Heart right ventricle (tissue), 16 donors: ENCODE measurements at places on chromosomes 12 and 14. TPM values are rescaled to one million over a fixed set of nuclear protein-coding genes. Genes with fewer than 3 reads are reported as not detected.

- no peaks in the 10 kb centered on the region for H3K4me1 ChIP-seq
- H3K36me3 ChIP-seq = no peaks in the 10 kb centered on the region
- H3K27me3 ChIP-seq = no peaks in the 10 kb centered on the region
Measured at GRCh38 chr12:10331642-10332239, 24.1 kb downstream of the KLRD1 start.

DNA sequence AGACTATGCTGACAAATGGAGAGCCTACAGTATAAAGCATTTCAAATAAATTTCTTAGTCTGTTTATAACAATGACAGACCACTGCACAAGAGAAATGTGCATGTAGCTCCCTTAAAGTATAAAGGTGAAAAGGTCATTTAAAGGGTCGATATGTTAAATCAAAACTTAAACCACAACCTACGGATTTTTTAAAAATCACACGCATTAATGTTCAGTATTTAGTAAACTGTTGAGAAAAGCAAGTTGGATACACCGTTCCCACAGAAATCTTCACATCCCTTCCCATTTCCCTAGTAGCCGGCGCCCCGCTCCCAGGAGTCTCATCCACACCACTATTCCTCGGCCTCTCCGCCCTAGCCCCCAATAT lies 614 bp downstream of the FKBP3 start:
- peaks cover 47% of the 10 kb centered on the region for H3K4me1 ChIP-seq
- peak overlapping the region; percentile 69 for H3K27ac ChIP-seq
- H3K36me3 ChIP-seq = peaks cover 12% of the 10 kb centered on the region

DNA sequence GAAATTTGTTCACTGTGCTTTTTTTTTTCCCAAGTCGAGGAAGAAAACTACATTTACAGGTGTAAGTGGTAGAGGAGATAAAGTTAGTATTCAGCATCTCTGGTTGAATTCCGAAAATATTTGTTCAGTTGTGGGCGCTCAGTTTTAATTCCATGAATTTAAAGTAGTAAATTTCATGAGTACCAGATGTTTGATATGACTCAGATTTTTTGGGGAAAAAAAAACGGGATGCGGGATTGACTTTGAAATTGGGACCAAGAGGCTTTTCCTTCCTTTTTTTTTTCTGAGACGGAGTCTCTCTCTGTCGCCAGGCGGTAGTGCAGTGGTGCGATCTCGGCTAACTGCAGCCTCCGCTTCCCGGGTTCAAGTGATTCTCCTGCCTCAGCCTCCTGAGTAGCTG lies 1.6 kb downstream of the TULP3 start:
- H3K4me3 ChIP-seq = no peak overlapping the region
- H3K4me1 ChIP-seq = peaks cover 19% of the 10 kb centered on the region
- H3K27ac ChIP-seq = no peak overlapping the region
- H3K27me3 ChIP-seq = no peaks in the 10 kb centered on the region
- H3K36me3 ChIP-seq = no peaks in the 10 kb centered on the region

- H3K27ac ChIP-seq = no peak overlapping the region
- H3K27me3 ChIP-seq = no peaks in the 10 kb centered on the region
- no peaks in the 10 kb centered on the region for H3K36me3 ChIP-seq
- DNase-seq = no peak
Measured at GRCh38 chr14:93648440-93649168, 139.7 kb downstream of the PRIMA1 start.

DNA sequence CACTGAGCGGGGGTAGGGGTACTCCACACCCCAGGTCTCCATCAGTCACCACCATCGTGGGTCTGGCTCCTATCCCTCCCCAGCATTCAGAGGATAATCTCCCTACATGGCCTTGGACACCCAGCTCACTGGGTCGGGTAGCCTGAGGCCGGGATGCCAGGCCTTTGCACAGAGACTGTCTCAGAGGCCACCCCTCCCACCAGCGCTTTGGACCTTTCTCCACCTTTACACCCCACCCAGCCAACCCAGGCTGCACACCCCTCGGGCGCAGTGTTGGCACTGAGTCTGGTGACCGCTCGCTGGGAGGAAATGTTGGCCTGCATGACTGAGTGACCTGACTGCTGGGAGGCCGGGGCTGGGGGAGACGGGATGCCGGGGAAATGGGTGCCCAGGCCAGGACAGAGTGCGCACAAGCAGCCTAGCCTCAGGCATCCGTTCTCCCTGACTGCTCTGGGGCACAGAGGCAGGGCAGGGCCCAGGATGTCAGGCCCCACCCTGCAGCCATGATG lies 10.6 kb upstream of the LBHD2 start:
- H3K4me3 ChIP-seq = no peak overlapping the region
- no peaks in the 10 kb centered on the region for H3K36me3 ChIP-seq
- peaks cover 44% of the 10 kb centered on the region for H3K4me1 ChIP-seq
- H3K27me3 ChIP-seq = no peaks in the 10 kb centered on the region
- DNase-seq = no peak

GRCh38 chr12:115335048-115335447 lies 651.1 kb upstream of the TBX3 start:
- H3K4me3 ChIP-seq = no peak overlapping the region
- H3K4me1 ChIP-seq = peaks cover 29% of the 10 kb centered on the region
- H3K27me3 ChIP-seq = no peaks in the 10 kb centered on the region
- peak overlapping the region; percentile 75 for H3K27ac ChIP-seq

DNA sequence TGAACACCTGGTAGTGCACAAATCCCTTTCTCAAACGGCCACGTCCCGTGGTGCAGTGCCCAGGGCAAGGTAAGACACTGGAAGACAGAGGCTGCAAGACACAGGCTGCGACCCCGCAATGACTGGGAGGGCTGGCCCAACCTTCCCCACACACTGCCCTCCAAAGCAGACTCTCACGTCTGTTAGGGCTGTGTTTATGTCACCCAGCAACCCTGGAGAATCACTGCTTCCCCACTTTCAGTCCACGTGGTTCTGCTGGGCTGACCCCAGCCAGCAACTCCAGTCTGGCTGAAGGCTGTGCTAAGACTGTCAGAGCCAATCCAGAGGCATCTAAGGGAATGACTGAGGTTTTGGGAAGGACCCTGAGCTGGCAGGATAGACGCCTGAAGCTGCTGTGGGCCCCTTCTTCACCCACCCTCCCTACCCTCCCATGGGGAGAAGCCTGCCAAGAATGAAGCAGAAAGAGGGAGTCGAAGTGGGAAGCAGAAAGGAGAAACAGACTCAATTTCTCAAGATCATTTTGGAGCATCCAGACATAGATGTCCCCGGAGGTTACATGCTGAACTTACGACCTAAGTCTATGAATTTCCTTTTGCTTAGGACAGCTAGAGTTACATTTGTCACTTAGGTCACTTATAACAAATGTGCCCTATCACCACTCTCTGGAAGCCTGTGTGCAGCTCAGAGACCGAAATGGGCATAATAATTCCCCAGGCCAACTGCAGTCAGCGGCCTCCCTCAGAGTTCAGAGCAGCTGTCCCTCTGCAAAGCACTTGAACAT lies 11.7 kb downstream of the KDM2B start:
- DNase-seq = peak; percentile 29
- H3K4me3 ChIP-seq = no peak overlapping the region
- peaks cover under 1% of the 10 kb centered on the region for H3K36me3 ChIP-seq

Gene AQP6
- not detected for total RNA-seq

DNA sequence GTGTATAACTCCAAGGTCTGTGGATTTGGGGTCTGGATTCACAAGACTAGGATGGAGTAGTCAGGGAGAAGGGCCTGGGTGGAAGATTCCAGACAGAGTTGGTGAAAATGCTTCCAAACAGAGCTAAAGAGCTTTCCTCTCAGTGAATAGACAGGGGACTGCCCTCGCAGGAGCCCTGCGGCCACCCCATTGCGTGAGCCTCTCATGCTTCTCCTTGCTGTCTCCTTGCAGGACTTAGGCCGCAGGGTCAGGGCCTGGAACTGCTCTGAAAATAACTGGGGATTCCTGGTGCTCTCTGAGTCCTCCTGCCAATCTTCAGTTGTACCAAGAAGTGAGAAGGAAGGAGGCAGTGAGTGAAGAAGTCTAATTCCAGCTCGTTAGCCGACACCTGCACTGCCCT lies 49.0 kb upstream of the KCNA1 start:
- peak overlapping the region; percentile 2 for H3K27ac ChIP-seq
- H3K27me3 ChIP-seq = peaks cover 15% of the 10 kb centered on the region
- H3K4me3 ChIP-seq = no peak overlapping the region
- H3K36me3 ChIP-seq = no peaks in the 10 kb centered on the region
- peaks cover 10% of the 10 kb centered on the region for H3K4me1 ChIP-seq

DNA sequence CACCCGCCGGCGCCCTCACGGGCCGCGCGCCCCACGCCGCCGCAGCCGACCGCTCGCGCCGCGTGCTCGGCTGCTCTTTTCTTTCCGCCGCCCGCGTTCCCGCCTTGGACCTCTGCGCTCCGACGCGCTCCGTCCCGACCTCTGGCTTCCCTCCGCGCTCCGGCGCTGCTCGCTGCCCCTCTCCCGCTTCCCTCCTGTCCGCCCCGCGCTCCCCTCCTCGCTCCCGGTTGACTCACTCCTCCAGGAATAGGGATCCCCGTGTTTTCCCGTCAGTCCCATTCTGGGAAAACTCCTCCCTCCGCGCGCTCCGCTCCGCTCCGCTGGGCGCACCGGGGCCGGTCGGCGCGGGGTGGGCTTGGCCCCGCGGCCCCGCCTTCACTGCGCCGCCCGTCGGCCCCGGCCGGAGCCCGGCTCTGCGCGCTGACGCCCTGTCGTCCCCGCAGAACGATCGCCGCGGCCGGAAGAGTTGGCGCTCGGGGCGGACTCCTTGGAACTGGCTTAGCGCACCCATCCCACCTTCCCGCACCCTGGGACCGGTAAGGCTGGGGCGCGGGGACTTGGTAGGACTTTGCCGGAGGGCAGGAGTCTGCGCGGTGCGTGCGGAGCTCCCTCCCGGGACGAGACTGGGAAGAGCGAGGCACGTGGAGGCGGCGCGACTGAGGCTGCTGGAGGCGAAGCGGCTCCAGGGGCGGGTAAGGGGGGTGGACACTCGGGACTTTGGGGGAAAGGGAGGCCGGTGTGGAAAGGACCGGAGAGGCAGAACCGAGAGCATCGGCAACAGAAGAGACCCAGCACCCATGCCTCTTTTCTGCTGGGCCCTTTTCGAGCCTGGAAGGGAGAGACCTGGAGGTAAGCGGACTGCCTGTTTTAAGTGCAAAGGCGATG lies 550 bp downstream of the TEAD4 start:
- peak overlapping the region; percentile 64 for H3K4me3 ChIP-seq
- peak overlapping the region; percentile 91 for H3K27ac ChIP-seq
- no peaks in the 10 kb centered on the region for H3K36me3 ChIP-seq
- DNase-seq = peak; percentile 67
- H3K27me3 ChIP-seq = no peaks in the 10 kb centered on the region
- H3K4me1 ChIP-seq = peaks cover 24% of the 10 kb centered on the region

GRCh38 chr12:124428136-124428791 lies 133.4 kb downstream of the RFLNA start:
- peak overlapping the region; percentile 79 for H3K27ac ChIP-seq
- DNase-seq = no peak
- no peaks in the 10 kb centered on the region for H3K27me3 ChIP-seq
- H3K4me1 ChIP-seq = peaks cover 52% of the 10 kb centered on the region

- H3K27ac ChIP-seq = no peak overlapping the region
- H3K4me1 ChIP-seq = no peaks in the 10 kb centered on the region
- no peak overlapping the region for H3K4me3 ChIP-seq
- H3K27me3 ChIP-seq = no peaks in the 10 kb centered on the region
- no peak for DNase-seq
Measured at GRCh38 chr12:107102294-107102693, 8.9 kb upstream of the CRY1 start.

DNA sequence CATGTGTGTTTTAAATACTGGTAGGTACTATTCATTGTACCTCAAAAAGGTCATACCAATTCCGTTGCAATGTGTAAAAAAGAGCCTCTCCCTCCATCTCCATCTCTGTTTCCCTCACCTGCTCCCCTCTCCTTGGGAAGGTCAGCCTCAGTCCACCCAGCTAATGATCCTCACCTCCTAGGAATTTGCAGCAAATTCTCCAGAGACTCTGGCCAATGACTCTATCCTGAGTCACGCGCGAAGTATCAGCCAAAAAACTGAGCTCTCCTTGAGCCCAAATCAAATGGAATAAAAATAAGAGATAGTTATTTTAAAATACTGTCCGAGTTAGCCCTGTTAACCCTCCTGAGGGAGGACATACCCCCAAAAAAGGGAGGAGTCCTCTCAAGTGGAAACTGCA lies 148.4 kb downstream of the DPF3 start:
- no peak overlapping the region for H3K27ac ChIP-seq
- no peaks in the 10 kb centered on the region for H3K36me3 ChIP-seq
- no peaks in the 10 kb centered on the region for H3K27me3 ChIP-seq
- H3K4me1 ChIP-seq = peaks cover 51% of the 10 kb centered on the region
- no peak for DNase-seq

Gene HOXC4
- 0.21 TPM for total RNA-seq

GRCh38 chr14:61607570-61608244 lies 87.6 kb upstream of the HIF1A start:
- H3K4me3 ChIP-seq = no peak overlapping the region
- H3K27ac ChIP-seq = no peak overlapping the region
- H3K27me3 ChIP-seq = no peaks in the 10 kb centered on the region
- no peak for DNase-seq
- H3K4me1 ChIP-seq = peaks cover 15% of the 10 kb centered on the region

DNA sequence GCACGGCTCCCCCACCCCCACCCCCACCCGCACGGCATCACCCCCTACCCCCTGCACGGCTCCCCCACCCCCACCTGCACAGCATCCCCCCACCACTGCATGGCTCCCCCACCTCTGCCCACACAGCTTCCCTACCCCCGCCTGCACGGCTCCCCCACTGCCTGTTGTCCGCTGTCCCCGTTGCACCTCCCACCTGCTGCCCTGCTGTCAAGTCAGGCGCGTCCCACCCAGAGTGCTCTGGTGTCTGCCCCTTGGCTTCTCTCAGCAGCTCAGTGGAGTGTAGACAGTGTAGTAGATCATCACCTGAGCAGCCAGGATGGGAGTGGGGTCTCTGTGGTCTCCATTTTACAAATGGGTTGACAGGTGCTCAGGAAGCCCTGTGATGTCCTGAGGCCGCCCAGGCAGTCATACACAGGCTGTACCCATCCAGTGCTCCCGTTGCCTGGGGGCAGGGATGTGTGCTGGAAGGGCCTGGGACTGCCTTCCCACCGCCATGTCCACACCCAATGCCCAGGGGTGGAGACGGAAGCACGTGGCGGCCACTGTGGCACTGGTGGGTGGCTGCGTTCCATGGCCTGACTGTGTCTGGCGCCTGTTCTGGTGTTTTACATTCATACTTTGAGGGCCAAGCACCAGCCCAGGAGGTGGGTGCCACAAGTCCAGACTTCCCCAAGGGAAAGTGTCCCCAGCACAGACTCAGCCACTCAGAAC lies 32.5 kb downstream of the PACS2 start:
- no peak overlapping the region for H3K27ac ChIP-seq
- H3K4me1 ChIP-seq = peaks cover 31% of the 10 kb centered on the region
- DNase-seq = no peak
- no peak overlapping the region for H3K4me3 ChIP-seq

Gene ITGB7
- 1.0 TPM for total RNA-seq

DNA sequence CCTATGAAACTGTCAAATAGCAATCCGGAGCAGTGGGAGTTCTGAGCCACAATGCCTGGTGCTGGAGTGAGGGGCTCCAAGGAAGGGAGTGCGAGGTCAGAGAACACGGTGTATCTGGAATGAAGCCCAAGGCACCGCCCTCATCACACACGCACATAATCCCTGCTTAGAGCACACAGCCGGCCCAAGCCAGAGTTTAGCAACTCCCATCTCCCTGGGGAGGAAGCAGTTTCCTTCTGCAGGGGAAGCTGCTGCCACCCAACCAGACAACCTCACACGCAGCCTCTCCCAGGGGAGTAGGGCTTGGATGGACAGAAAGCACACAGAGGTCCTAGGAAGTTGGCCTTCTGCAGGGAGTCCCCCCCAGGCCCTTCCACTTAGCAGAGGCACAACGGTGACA lies 31.3 kb downstream of the ACTN1 start:
- H3K27me3 ChIP-seq = no peaks in the 10 kb centered on the region
- H3K4me1 ChIP-seq = peaks cover 100% of the 10 kb centered on the region
- peak; percentile 86 for DNase-seq
- peak overlapping the region; percentile 3 for H3K4me3 ChIP-seq
- H3K36me3 ChIP-seq = peaks cover 4% of the 10 kb centered on the region
